ENCODE measurements at places on chromosomes 13 and 19.

DNA sequence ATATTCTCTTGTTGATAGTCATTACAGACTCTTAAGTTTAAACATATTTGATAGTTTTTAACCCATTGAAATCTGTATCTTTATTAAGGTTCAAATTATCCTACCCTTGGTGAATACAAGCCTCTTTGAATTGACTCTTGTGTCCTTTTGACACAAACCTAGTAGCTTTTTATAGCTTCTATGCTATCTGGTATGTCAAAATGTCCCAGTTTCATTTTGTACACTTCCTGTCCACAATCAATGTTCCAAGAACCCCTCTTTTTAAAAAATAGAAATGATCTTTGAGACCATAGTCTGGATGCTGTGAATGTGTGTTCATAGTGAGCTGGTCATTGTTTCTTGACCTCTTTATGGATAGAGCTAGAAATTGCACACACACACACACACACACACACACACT lies 39.2 kb upstream of the FGF14 start:
- DNase-seq = no peak

DNA sequence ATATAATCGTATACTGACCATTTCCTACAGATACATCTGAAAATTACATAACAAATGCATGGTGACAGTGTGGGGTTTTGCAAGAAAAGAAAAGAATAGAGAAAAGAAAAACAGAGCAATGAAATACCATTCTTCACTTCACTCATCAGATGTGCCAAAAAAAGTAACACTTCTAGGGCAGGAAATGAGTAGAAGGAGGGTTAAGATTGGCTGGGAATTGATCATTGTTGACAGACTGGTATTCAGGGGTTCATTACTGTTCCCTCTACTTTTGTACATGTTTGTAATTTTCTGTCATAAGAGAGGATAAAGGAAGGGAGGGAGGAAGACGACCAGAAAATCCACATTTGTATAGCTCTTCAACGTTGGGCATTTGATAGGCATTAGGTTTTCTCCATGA lies 31.5 kb downstream of the ABCC4 start:
- DNase-seq = no peak

GRCh38 chr19:31770223-31770622 lies 421.0 kb upstream of the TSHZ3 start:
- DNase-seq = no peak

- DNase-seq = no peak
Observed at GRCh38 chr13:93689333-93689732, 462.7 kb downstream of the GPC6 start.

DNA sequence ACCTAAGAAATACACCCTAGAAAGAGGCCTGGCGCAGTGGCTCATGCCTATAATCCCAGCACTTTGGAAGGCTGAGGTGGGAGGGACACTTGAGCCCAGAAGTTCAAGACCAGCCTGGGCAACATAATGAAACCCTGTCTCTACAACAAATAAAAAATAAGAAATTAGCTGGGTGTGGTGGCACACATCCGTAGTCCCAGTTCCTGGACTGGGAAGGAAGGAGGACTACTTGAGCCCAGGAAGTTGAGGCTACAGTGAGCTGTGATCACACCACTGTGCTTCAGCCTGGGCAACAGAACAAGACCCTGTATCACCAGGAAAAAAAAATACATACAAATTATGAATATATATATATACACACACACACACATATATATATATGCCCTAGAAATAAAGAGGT lies 42.7 kb downstream of the PHF11 start:
- no peak for DNase-seq

DNA sequence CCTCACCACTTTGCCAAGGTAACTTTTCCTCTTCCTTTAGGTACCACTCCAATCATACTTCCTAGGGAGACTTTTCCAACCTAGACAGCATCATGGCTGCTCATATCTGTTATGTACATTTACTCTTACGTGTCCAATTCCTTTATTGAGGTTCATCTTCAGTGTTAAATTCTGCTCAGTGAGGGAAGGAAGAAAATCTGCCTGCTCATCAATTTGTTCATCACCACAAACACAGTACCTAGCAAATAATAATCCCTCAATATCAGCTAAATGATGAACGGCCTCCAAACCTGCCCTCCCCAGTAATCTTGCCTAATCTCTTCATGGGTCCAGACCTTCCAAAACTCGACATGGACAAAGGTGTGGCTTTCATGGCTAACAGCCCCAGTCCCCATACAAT lies 380.8 kb downstream of the KCTD12 start:
- no peak for DNase-seq

DNA sequence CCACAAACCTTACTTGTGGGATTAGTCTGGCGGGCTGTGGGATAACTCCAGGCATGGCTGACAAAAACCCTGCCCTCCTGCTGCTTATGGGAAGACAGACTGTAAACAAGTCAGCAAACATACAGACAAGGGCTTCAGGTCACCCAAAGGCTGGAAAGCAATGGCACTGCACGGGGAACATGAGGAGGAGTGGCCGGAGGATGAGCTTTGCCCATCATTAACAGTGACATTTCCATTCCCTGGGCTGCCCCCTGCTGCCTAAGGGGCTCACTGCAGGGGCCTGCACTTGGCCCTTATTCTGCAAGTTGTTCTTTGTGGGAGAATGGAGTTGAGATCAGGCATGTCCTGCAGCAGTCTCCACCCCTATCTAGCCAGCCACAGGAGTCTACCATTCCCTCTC lies 91.3 kb downstream of the UQCRFS1 start:
- no peak for DNase-seq

GRCh38 chr19:768424-768823 lies 17.5 kb downstream of the MISP start:
- peak; percentile 84 for DNase-seq

GRCh38 chr19:46731584-46731983 lies 14.3 kb upstream of the FKRP start:
- no peak for DNase-seq

DNA sequence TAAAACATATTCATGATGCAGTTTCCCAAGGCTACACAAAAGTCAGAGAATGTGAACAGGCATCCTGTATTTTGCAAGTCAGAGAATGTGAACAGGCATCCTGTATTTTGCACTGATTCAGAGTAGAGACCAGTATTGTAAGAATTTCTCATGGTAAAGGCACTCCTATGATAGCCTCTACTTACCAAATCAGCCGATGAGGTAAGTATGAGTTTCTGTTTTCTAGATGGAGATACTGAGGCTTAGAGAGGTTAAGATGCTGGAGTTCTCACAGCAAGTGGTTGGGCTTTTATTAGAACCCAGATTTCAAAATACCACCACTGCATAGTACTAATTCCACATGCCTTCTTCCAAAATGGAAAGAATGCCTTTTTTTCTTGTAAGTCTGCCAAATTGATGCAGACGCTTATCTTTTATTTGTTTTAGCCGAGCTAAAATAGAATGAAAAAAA lies 12.3 kb downstream of the TPT1 start:
- peak; percentile 42 for DNase-seq

DNA sequence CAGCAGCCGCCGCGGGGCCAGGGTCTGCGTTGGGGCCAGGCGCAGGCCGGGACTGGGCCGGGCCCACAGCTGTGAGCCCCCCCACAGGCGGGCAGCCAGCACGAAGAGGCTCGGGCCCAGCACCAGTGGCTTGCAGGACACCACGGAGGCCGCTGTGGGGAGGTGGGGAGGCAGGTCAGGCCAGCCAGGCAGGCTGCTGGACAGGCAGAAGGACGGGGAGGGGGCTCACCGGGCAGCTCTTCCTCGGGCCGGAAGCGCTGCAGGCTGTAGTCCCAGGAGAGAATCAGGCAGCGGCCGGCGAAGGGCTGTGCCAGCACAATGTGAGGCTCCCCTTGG lies 8.3 kb downstream of the LGI4 start:
- no peak for DNase-seq

DNA sequence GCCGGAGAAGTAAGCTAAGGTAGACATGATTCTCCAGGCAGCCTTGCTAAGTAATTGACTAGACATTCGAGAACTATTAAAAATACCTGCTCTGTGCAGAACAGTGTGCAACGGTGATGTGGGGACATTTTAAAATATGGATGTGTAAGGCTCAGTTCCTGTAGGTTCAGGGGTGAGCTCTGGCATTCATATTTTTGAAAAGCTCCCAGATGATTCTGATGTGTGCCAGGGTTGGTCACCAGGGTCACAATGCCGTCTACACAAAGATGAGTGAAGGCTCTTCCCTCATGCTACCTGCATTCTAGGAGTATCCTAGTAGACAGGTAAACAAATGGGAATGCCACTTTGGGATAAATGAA lies 702 bp upstream of the EPSTI1 start:
- peak; percentile 39 for DNase-seq

- no peak for DNase-seq
Observed at GRCh38 chr19:44822670-44823372, 13.9 kb downstream of the BCAM start.
